ENCODE measurements at places on chromosomes 12 and 14. TPM values are rescaled to one million over a fixed set of nuclear protein-coding genes. Genes with fewer than 3 reads are reported as not detected.

PPP4R4 gene
- 1.2 TPM for total RNA-seq

ITPK1 gene
- total RNA-seq, result 44.3 TPM

MUCL1 gene
- not detected for total RNA-seq

PDZRN4 gene
- total RNA-seq, result 2.9 TPM

TMTC3 gene
- 16.8 TPM for total RNA-seq

CRIP2 gene
- total RNA-seq, result 133 TPM

DIP2B gene
- total RNA-seq, result 45.7 TPM

SERPINA10 gene
- not detected for total RNA-seq

CLEC6A gene
- total RNA-seq, result not detected

PTCSC3 gene
- 37.6 TPM for total RNA-seq

DENR gene
- 52.1 TPM for total RNA-seq

CLEC2A gene
- not detected for total RNA-seq

C1RL gene
- total RNA-seq, result 39.2 TPM

DACT1 gene
- total RNA-seq, result 10.9 TPM
